ENCODE measurements at places on chromosomes 7 and 10.

- DNase-seq, result no peak
Observed at GRCh38 chr7:138237995-138238394, 161.7 kb downstream of the AKR1D1 start.

GRCh38 chr7:1355568-1356340 is 103.5 kb downstream of the MICALL2 start:
- DNase-seq, result no peak

- no peak for DNase-seq
Observed at GRCh38 chr10:10092581-10092980, 925.1 kb upstream of the CELF2 start.

DNA sequence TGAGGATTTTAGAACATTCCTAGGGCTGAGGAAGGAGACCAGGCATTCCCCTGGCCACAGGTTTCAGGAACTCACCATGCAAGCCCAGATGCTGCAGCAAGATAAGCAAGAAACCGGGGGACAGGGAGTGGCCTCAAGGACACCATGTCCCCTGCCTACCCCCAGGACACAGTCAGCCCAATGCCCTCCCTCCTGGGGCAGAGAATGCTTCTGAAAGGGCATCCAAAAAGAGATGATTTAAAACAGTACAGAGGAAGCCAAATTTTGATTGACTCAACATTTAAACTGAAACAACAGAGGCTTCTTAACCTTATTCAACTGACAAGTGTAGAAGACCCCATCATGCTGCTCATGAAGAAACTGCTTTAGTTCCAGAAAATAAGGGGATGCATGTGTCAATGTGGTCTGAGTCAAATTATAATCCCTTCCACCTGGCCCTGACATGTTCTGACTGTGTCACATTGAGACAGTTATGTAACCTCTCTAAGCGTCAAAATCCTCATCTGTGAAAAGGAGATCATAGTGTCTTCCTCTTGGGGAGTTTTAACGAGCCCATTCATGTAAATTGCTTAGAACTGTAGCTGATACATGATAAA is 60.0 kb downstream of the ICA1 start:
- DNase-seq, result no peak

GRCh38 chr10:22550732-22551131 is 163.6 kb downstream of the PIP4K2A start:
- peak; percentile 36 for DNase-seq

DNA sequence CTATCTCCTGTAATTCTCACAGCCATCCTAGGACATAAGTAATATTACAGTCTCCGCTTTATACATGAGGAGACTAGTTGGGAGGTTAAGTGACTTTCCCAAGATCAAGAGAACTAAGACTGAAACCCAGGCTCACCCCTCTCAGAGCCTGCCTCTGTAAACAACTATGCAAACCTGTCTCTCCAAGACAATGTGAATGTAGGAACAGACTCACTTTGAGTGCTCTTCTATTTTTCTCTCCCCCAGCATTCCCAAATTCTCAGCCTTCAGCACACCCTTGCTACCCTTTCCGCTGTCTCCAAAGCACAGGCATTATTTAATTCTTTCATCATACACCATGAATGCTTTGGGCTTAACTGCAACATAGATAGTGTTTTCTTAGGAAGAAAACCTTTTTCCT is 13.6 kb downstream of the ACTA2 start:
- no peak for DNase-seq

DNA sequence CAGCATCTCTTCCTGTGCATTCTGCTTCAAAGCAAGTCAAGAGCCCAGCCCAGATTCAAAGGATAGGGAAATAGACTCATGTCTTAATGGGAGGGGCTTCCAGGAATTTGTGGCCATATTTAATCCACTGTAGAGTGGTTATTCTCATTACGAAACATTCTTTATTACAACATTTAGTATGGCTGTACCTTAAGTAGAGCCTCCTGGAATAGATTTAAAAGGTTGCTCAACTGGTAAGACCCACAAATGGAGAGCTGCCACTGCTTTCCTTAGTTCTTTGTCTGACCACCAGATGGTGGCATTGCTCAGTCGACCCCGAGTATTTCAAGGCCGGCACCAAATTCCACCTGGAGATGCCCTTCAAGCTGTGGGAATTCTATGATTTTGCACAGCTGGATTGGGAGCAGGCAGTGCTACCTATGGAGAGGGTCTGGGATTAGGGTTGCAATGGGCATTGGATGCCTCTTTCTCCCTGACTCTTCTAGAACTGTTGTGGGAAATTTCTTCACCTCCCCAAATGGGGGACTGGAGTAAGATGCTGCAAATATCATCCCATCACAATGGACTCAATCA is 102.2 kb downstream of the RBM20 start:
- peak; percentile 20 for DNase-seq

GRCh38 chr10:71178880-71179279 is 33.5 kb upstream of the UNC5B start:
- DNase-seq, result no peak

- DNase-seq, result no peak
Observed at GRCh38 chr10:36236931-36237330, 594.8 kb upstream of the FZD8 start.

DNA sequence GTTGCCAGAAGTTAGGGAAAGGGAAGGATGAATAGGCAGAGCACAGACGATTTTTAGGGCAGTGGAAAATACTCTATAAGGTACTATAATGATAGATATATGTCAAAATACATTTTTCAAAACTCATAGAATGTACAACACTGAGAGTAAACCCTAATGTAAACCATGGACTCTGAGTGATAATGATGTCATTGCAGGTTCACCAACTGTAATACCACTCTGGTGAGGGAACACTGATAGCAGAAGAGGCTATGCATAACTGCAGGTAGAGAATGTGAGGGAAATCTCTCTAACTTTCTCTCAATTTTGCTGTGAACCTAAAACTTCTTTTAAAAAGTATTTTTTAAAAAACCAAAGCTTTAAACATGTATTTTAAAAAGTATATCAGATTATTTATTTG is 22.1 kb downstream of the POT1 start:
- DNase-seq, result no peak

GRCh38 chr7:2245883-2246675 is 4.1 kb downstream of the NUDT1 start:
- no peak for DNase-seq

- DNase-seq, result no peak
Observed at GRCh38 chr7:140390466-140391190, 7.7 kb downstream of the SLC37A3 start.

- DNase-seq, result no peak
Observed at GRCh38 chr10:53357587-53357986, 585.0 kb upstream of the MBL2 start.

DNA sequence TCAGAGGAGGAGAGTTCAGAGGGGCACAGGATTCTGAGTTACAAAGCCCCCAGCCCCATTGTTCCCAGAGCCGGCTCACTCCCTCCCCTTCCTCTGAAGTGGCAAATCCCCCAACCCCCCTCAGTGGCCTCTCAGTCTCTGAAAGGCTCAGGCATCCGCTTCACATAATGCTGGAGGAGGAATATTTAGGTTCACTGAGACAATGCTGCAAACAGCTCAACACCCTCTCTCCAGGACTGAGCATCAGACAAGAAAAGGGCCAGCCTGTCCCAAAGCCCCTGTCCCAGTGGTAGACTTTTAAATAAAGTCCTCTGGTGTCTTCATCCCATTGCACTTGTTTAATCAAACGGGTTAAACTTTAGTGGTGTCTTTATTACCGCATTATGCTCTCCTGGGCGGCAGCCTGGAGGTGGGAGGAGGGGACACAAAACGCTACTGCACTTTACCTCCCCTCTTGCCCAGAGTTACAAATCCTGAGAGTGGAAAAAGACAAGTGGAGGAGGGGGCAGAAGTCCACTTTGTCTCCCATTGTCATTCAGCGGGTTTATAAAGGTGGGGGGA is 257.9 kb downstream of the FGFR2 start:
- DNase-seq, result no peak

DNA sequence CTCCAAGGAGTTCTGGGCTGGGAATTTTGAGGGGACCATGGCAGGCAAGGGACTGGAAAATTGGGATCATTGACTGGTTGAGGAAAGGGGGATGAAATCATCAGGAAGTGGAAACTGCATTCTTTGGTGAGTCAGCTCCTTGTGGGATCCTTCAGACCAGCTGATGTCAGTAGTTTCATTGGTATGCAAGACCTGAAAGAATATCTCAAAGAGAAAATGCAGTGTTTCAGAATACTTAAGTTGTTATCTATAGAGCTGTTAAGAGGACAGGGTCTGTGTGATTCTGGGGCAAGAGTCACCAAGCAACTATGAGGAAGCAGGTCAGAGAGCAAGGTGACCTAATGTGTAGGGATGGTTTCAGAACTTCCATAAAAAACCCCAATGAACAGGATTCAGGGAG is 595.9 kb upstream of the AUTS2 start:
- DNase-seq, result no peak

- DNase-seq, result no peak
Observed at GRCh38 chr10:121788717-121789116, 139.1 kb downstream of the ATE1 start.

- no peak for DNase-seq
Observed at GRCh38 chr10:100696477-100696901, 48.9 kb upstream of the PAX2 start.

DNA sequence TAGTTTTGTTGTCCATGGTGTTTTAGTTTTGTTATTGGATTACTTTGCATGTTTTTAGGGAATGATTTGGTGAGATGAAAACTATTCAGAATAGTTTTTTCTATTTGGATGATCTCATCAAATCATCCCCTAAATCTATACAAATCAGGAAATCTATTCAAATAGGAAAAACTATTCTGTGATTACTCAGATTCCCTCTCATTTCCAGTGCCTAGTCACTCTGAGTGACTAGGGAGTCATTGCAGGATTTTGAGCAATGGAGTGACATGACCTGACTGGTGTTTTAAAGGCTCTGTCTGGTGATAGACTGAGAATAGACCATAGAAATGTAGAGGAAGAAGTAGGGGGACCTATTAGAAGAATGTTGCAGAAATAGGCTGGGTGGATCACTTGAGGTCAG is 72.4 kb downstream of the TPST1 start:
- no peak for DNase-seq

- no peak for DNase-seq
Observed at GRCh38 chr10:110798340-110798739, 73.4 kb upstream of the PDCD4 start.

- DNase-seq, result no peak
Observed at GRCh38 chr10:7121154-7121797, 289.6 kb downstream of the SFMBT2 start.

DNA sequence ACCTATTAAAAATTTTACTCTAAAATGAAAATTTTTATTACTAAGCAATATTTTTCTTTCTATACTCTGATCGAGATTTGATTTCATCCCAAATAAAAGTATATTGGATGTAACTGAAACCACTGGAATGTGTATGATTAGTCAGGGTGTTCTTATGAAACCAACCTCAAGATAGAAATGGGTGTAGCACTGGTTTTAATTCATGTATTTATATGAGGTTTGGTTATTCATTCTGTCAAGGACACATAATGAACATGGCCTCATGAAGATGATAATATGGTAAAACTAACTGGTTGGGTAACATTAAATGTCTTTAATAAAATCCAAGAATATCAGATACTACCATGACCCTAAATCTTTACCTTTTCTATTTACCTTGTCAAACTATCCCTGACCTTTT is 197.7 kb downstream of the SEMA3A start:
- no peak for DNase-seq

DNA sequence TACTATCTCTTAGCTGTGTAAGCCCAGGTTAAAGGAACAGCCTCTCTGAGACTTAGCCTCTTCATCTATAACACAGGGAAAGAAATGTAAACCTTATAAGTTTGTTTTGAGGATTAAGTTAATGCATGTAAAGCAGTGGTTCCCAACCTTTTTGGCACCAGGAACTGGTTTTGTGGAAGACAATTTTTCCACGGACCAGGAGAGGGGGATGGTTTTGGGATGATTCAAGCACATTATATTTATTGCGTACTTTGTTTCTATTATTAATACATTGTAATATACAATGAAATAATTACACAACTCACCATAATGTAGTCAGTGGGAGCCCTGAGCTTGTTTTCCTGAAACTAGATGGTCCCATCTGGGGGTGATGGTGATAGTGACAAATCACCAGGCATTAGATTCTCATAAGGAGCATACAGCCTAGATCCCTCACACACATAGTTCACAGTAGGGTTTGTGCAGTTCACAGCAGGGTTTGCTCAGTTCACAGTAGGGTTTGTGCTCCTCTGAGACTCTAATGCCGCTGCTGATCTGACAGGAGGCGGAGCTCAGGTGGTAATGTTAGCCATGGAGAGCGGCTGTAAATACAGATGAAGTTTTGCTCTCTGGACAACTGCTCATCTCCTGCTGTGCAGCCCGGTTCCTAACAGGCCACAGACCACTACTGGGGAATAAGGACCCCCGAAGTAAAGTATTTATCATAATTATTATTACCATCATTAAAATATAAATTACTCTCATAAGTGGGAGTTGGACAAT is 41.3 kb upstream of the ANK3 start:
- no peak for DNase-seq

DNA sequence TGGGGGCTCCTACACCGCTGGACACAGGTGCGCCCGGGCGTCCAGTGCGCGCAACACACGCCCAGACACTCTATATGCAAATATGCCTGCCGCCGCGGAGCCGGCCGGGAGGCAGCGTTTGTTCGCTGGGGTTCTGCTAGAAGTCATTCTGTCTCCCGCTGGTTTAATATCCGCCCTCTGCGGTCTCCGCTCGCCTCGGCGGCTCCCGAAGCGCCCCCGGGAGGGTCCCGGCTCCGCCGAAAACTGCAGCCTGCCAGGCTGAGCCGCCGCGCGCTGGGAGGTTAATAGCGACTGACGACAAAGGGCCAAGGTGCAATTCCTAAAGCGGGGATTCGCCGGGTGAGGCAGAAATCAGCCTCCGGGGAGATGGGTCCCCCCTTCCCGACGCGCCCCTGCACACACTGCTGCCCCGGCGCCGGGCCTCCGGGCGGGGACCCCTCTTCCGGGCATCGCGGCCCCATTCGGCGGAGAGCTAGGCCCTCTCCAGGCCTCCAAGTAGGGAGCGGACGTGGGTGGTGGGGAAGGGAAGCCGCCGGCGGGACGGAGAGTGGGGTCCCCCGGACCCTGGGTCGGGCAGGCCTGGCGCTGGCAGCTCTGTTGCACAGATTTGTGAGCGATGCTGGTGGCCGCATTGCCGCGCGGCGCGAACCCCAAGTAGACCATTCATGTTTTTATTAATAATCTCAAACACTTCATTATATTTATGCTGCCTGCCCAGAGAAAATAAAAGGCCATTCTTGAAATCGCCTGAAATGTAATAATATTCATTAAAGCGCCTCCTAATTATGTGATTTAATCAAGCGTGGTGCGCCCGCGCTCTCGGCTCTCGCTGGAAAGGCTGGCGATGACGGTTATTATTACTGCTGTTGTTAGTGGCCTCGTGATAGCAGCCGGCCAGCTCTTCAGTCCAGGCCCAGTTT is 9.1 kb downstream of the EN2 start:
- DNase-seq, result no peak

GRCh38 chr10:53930648-53931047 is 870.4 kb downstream of the PCDH15 start:
- no peak for DNase-seq

GRCh38 chr7:16926861-16927260 is 45.1 kb upstream of the AGR3 start:
- DNase-seq, result no peak

GRCh38 chr10:122196218-122196617 is 74.9 kb upstream of the BTBD16 start:
- DNase-seq, result no peak
